Aorta (tissue), 5 donors: ENCODE measurements at places on chromosomes 2 and 18.
A peak's percentile ranks its signal among the peaks of the same experiment; 100 is the strongest.

GRCh38 chr18:43009674-43010073 is 105.8 kb downstream of the RIT2 start:
- H3K4me3 ChIP-seq, result no peak overlapping the region
- no peak overlapping the region for H3K27ac ChIP-seq
- no peak for DNase-seq
- H3K27me3 ChIP-seq, result no peaks in the 10 kb centered on the region
- H3K36me3 ChIP-seq, result no peaks in the 10 kb centered on the region
- H3K4me1 ChIP-seq, result no peaks in the 10 kb centered on the region

GRCh38 chr18:52499644-52500043 is 159.6 kb downstream of the DCC start:
- H3K4me1 ChIP-seq, result no peaks in the 10 kb centered on the region
- H3K27ac ChIP-seq, result no peak overlapping the region
- no peaks in the 10 kb centered on the region for H3K36me3 ChIP-seq
- no peak for DNase-seq
- H3K27me3 ChIP-seq, result no peaks in the 10 kb centered on the region

- H3K4me1 ChIP-seq, result no peaks in the 10 kb centered on the region
- no peak overlapping the region for H3K4me3 ChIP-seq
- no peaks in the 10 kb centered on the region for H3K36me3 ChIP-seq
- no peak overlapping the region for H3K27ac ChIP-seq
- no peaks in the 10 kb centered on the region for H3K27me3 ChIP-seq
These were observed 71.2 kb downstream of the MYO1B start for GRCh38 chr2:191316246-191316994.

DNA sequence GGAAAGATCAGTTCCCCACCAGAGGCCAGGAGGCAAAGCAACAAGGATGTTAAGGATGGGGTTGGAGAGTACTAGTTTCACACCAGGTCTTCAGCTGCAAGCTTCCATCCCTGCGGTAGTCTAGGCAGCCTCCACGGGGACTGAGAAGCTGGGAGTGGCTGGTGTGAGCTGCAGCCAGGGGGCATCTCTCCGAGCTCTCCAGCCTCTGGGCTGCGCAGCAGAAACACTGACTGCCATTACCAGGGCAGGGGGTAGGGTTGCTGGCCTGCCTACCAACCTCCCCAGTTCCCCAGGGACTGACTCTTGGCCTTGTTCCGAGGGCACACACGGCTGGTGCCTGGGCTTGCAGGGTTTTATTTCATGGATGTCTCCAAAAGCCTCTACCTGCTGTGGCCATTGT is 15.9 kb downstream of the GATA6 start:
- peak; percentile 82 for DNase-seq
- H3K4me1 ChIP-seq, result peaks cover 3% of the 10 kb centered on the region
- H3K4me3 ChIP-seq, result no peak overlapping the region
- H3K27ac ChIP-seq, result peak overlapping the region; percentile 99
- no peaks in the 10 kb centered on the region for H3K27me3 ChIP-seq
- no peaks in the 10 kb centered on the region for H3K36me3 ChIP-seq

GRCh38 chr2:74379851-74380789 is at the start of gene DCTN1:
Gene DCTN1 (minus strand): TSS chr2:74380311. CDS start chr2:74380037, 274 bp downstream.
- no peaks in the 10 kb centered on the region for H3K27me3 ChIP-seq
- H3K27ac ChIP-seq, result no peak within 1 kb of the TSS
- H3K4me1 ChIP-seq, result peaks cover 7% of the 10 kb centered on the region
- peak within 1 kb of the TSS; percentile 27 for H3K4me3 ChIP-seq
- H3K36me3 ChIP-seq, result no peaks in the 10 kb centered on the region

- no peaks in the 10 kb centered on the region for H3K27me3 ChIP-seq
- H3K36me3 ChIP-seq, result no peaks in the 10 kb centered on the region
- DNase-seq, result no peak
- H3K27ac ChIP-seq, result no peak overlapping the region
- H3K4me1 ChIP-seq, result no peaks in the 10 kb centered on the region
These were observed 294.4 kb upstream of the CHAC2 start for GRCh38 chr2:53473236-53473635.

DNA sequence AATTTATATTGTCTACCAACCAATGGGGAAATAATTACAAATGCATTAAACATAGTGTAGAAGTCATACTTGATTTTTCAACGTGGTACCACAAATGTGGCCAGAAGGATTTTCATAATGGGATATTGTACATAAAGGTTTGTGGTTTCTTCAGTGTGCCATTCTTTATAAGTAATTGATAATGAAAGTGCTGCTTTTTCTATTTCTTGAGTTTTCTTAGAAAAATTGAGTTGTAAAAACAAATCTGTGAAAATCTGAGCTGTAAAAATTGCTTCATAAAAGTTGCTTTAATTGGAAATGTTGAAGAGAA is 103.6 kb downstream of the KYNU start:
- no peak overlapping the region for H3K4me3 ChIP-seq
- DNase-seq, result no peak
- H3K27ac ChIP-seq, result no peak overlapping the region
- no peaks in the 10 kb centered on the region for H3K27me3 ChIP-seq
- no peaks in the 10 kb centered on the region for H3K4me1 ChIP-seq

DNA sequence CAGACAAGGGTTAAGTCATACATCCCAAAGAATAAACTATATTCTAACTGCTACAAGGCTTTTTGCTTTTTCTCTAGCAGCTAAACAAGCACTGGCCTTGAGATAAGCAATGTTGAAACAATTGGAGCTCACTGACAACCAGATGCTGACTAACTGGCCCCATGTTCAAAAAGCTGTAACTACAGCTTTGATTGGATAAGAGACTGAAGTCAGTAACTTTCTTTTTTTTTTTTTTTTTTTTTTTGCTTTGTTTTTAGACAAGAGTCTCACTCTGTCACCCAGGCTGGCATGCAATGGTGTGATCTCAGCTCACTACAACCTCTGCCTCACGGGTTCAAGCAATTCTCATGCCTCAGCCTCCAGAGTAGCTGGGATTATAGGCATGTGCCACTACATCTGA is 45.4 kb upstream of the TMEM163 start:
- no peaks in the 10 kb centered on the region for H3K36me3 ChIP-seq
- DNase-seq, result no peak
- H3K27ac ChIP-seq, result no peak overlapping the region

DNA sequence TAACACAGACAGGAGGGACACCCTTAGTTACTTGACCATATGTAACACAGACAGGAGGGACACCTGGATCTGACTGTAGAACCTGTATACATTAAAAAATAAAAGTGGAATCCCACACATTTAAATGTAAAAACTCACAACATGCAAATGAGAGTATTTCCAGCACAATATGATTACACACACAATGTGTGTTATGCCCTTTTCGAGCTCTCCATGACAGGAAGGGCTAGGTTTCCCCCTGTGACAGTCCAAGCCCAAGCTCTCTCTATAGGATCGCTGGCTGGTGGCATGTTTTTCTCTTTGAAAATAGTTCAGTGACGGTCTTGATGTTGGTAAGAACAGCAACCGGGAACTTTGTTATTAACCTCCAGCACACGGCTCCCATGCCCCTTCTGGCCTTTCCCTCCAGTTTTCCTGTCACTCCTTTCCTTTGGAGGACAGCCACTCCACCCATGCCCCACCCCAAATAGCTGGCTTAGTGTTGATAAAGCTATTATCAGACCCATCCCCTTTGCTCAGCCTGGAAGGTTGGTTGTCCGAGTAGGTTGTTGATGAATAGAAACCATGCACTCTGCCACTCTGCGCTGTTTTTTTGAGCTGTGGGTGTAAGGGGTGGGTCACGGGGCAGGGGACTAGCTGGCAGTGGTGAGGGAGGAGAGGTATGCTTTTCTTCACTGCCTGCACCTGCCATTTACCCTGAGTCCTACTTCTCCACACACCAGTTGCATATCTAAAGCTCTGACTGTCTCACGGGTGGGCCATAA is 2.7 kb downstream of the RASGRP3 start:
- no peak overlapping the region for H3K4me3 ChIP-seq
- DNase-seq, result no peak
- H3K36me3 ChIP-seq, result no peaks in the 10 kb centered on the region
- no peaks in the 10 kb centered on the region for H3K27me3 ChIP-seq

DNA sequence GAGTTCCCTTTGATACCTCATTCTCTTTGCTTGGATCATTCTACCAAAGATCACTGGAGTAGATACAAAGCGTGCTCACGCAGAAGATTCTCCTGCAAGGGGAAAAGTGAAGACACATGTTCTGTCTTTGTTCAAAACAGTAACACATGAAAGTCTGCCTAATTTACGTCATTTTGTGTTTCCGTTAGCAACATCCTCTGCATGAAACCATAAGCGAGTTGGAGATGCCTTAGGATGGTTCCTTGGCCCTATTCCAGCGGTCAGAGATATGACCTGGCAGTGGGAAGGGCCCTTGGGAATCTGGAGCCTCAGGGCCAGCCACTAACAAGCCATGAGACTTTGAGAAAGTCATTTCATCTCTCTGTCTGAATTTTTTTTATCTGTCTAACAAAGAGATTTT is 180.9 kb upstream of the TWIST2 start:
- no peak for DNase-seq
- H3K36me3 ChIP-seq, result no peaks in the 10 kb centered on the region
- no peak overlapping the region for H3K27ac ChIP-seq
- H3K4me3 ChIP-seq, result no peak overlapping the region

DNA sequence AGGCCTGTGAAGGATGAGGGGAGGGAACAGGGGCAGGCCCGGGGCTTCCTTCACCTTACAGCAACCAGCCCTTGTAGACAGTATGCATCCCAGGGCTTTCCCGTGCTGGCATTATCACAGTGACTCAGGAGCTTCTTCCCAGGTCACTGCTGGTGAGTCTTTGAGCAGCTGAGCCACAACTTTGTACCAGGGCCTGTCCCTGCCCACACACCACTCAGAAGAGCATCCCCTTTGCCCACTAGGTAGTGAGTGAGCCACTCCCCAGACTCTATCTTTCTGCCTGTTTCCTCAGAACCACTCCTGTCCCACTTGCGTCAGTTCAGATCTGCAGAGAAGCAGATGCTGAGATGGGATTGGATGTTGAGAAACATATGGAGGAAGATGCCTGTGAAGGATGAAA is 69.6 kb upstream of the ALPP start:
- no peaks in the 10 kb centered on the region for H3K36me3 ChIP-seq
- H3K27me3 ChIP-seq, result no peaks in the 10 kb centered on the region
- H3K4me1 ChIP-seq, result no peaks in the 10 kb centered on the region
- DNase-seq, result no peak
- no peak overlapping the region for H3K27ac ChIP-seq
